ENCODE measurements at places on chromosomes 6 and 20.

DNA sequence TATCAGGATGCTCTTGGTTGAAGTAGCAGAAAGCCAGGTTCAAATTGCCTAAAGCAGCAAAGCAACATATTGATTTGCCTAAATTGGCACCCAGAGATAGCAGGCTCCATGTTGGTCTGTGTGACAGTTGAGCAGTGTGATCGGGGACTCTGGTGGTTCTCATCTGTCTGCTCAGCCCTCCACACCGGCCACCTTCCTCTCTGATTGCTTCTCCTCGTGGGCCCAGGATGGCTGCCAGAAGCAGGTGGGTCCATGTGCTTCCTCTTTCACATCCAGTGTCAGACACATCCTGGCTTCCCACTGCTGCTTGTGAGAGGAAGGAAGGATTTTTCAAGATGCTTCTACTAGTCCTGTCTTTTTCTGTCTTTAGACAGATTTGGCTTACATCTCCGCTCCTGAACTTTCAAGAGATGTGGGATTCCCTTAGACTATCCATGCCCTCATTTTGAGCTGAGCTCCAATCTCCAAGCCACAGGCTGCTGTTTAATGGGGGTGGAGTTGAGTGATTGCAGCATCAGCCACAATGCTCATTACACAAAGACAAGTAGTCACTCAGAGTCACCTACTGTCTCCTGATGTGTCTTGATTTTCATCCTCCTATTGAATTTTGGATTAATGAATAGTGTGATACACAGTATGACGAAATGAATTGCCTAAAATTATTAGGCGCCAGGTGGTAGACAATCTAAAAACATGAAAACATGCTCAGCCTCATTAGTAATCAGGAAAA, 122.2 kb downstream of the ZDHHC14 start:
- no peak for DNase-seq

GRCh38 chr20:10653599-10654249, 20.1 kb downstream of the JAG1 start:
- DNase-seq, result peak; percentile 87

- peak; percentile 80 for DNase-seq
Observed at GRCh38 chr20:23143098-23143497, 57.0 kb upstream of the CD93 start.

DNA sequence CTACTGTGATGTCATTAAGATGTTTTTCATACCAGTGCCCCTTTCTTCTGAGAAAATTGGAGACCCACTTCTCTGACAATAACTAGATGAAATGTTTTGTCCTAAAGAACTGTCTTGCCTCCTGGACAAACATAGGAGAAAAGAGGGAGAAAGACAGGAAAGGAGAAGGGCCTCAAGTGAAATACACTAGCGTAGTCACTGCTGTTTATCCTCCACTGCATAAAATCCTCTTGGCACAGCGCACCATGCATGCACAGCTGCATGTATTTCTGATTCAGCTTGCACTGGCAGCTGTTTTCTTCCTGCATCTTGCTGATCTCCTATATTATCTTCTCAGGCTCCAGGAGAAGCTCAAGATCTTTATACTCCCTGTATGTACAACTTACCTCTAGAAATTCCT, 158.0 kb upstream of the BMP5 start:
- no peak for DNase-seq

- peak; percentile 21 for DNase-seq
Observed at GRCh38 chr6:68876792-68877493, 241.9 kb downstream of the ADGRB3 start.

GRCh38 chr20:11379257-11380011, 538.3 kb upstream of the BTBD3 start:
- DNase-seq, result peak; percentile 70

DNA sequence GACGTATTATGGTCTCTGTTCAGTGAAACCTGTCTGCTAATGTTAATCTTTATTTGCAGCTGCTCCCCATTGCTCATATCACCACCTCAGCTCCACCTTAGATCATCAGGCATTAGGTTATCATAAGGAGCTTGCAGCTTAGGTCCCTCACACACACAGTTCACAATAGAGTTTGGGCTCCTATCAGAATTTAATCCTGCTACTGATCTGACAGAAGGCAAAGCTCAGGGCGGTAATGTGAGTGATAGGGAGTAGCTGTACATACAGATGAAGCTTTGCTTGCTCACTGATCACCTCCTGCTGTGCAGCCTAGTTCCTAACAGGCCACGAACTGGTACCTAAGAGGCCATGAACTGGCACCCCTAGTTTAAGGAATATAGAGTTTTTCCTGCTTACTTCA, 989.7 kb downstream of the EYS start:
- no peak for DNase-seq

DNA sequence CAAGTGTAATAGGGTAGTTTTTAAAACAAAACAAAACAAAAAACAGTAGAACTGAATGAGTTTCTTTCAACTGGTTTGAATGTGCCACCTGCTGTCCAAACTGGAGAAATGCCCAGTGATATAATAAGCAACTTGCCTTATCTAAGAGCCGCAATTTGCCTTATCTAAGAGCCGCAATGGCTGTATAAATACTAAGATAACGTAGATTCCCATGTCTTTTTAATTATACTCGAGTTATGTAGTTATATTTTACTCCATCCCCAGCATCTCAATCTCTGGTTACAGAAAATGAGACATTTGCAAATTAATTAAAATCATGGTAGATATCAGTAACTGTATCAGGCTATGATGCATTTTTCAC, 67.2 kb downstream of the RPP40 start:
- DNase-seq, result peak; percentile 59

GRCh38 chr6:83708546-83708969, 343 bp downstream of the SNAP91 start:
- DNase-seq, result no peak

DNA sequence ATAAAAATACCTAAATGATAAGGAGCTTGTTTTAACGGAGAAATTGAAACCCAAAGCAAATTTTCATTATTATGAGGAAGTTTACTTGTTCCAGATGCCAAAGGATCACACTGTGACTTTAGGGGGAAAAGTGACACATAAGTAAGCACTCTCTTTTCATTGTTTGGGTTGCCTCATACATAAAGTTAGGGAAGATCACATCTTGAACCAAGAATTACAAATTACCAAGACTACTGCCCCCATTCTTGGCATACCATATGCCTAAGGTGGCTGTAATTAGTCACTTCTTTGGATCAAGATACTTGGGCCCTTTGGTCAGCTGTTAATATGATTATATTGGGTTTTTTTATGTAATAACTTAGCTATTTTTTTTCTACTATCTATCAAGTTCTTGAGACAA, 269.0 kb downstream of the COL12A1 start:
- DNase-seq, result peak; percentile 71

DNA sequence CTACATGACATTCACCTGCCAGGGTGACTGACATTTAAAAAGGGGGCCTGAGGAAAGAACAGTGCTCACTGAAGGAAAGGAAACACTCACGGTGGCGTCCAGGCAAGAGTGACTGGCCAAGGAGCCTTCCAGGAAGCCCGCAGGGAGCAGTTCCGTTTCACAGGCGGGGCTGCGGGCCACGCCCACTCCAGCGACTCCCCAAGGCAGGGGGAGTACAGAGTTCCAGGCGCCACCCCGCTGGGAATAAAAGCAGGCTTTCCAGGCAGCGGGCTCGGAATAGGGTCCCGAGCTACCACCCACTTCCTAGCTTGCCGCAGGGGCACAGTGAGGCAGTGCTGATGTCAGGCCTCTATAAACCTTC, 34.2 kb downstream of the PKIG start:
- DNase-seq, result no peak

DNA sequence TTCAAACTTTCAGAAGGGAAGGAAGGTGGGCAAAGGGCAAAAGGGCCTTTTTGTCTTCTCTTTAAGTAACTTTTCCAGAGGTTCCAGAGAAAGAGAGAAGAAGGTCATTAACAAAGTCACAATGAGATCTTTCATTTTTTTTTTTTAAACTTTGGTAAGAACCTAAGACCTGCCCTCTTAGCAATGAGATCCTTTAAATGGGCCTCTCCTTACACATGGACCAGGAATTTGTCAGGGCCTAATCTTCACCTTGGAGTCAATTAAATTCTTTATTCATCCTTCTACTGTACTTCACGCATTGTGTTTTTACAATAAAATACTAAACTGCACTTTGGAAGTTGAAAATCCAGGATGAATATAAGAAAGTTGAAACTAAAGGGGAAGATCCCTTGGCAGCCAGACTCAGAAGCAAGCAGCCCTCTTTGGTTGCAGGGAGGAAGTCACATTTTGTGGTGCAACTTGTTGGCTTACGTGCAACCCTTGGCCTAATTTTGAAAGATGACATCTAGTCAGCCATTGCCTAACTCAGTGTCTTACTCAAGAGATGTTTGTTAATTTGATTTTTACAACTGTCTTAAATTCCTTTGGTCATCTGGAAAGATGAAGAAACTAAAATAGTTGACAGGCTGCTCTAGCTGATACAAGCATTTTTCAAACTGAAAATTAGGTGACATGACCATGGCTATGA, 11.9 kb upstream of the TMEM170B start:
- peak; percentile 8 for DNase-seq

DNA sequence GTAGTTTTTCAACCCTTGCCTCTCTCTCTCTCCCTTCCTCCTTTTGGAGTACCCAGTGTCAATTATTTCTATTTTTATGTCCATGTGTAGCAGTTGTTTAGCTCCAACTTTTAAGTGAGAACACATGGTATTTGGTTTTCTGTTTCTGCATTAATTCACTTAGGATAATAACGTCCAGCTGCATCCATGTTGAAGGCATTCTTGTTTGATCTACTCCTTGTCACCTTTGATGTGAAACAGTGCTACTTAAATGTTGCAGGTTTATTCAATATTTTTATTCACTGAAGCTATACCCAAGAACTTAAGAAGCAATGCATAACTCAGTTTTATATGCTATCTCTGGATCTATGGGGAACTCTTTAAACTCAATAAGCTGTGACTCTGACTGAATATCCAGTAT, 465.2 kb upstream of the ADGRB3 start:
- no peak for DNase-seq

DNA sequence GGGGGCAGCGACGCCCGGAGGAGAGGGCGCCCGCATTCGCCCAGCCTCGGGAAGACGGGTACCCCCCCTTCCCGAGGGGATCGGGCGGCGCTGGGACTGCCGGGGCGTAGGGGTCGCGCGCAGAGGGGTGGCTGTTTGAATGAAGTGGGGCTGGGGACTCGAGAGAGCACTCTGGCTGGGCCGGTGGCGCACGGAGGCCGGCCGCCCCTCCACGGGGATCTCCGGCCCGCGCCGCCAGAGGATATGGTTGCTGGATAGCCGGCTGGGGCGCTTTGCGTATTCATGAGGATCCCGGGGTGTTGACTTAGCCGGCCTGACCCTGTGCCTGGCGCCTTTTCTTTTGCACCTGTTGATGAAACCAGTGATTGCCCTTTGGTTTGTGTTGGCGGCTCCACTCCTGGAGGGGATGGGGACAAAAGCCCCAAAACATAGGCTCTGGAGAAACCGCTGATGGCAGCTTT, 469 bp downstream of the SYNJ2 start:
- no peak for DNase-seq

- DNase-seq, result no peak
Observed at GRCh38 chr6:158194487-158195280, 26.5 kb downstream of the GTF2H5 start.

- peak; percentile 28 for DNase-seq
Observed at GRCh38 chr6:142740449-142740848, 204.5 kb downstream of the HIVEP2 start.

GRCh38 chr20:24965065-24965919, 16.2 kb downstream of the CST7 start:
- DNase-seq, result no peak

DNA sequence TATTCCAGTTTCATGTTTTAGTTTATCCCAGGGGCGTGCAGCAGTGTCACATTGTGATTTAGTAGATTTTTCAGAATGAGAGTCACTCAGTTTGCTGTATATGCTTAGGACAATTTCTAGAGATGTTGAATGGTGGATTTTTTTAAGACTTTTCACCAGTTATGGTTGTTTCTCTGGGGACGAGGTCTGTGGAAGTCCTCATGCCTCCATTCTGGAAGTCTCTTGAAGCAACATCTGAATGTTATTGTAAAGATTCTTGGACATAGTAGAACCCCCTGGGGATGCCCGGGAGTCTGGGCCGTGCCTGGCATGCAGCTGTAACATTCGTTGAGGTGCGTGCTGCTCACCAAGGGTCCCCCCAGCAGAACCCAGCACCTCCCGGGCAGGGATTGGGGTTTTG, 341.5 kb downstream of the CDH4 start:
- no peak for DNase-seq

DNA sequence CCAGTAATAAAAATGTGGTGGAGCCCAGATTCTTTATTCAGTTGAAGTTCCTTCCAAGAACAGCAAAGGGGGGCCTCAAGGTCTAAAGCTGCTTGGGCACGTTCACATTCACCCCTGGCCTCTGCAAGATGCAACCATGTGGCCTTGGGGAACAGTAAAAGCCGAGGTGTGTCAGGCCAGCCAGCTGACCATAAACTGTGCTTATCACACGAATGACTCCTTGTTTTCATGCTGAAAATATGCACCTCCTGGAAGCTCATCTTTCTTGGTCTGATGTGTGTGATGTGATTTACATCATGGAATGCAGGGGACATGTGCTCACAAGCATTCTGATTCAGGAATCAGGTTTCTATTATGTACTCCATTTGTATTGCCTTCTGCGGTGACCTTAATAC, 211.6 kb upstream of the MARCKS start:
- DNase-seq, result peak; percentile 99

- peak; percentile 69 for DNase-seq
Observed at GRCh38 chr6:25922301-25922700, 8.2 kb downstream of the SLC17A2 start.

- DNase-seq, result peak; percentile 63
Observed at GRCh38 chr6:97586344-97586743, 303.3 kb upstream of the MMS22L start.

GRCh38 chr20:32670773-32671455, 2.8 kb downstream of the C20orf203 start:
- DNase-seq, result no peak

- DNase-seq, result no peak
Observed at GRCh38 chr6:168364793-168365421, 45.3 kb upstream of the DACT2 start.

DNA sequence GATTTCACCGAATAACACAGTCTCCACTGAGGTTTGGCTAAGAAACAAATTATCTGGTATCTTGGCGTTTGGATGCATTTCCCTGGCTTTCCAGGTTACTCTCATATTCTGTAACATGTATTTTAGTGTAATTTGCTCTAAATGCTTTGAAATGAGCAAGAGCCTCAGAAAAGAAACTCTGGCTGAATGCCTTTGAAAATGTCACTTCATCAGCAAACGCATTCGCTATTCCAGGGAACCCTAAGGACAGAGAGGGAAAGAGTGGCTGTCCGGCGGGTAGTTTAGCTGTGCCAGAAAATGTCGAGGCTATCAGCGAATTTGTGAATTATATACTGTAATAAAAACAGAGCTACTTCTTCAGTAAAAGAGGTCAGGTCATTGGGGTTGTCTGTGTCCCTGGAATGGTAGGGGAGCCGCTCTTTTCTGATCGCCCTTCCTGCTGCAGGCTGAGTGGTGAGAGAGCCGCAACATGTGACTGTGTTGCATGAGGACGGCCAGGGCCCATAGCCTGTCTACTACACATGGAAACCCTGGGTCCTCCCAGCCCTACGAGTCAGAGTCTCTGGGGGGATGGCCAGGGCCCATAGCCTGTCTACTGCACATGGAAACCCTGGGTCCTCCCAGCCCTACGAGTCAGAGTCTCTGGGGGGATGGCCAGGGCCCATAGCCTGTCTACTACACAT, 57.3 kb downstream of the SMOC2 start:
- no peak for DNase-seq

Data from fibroblast of upper back skin (primary cell).